ENCODE measurements at places on chromosomes 7 and 10. TPM values are rescaled to one million over a fixed set of nuclear protein-coding genes. Genes with fewer than 3 reads are reported as not detected.

C10orf105 gene
- 0.15 TPM for total RNA-seq

GRCh38 chr10:111081595-111081994, 4.8 kb downstream of the ADRA2A start:
- no peak for DNase-seq
- peaks cover 12% of the 10 kb centered on the region for H3K27me3 ChIP-seq
- H3K4me3 ChIP-seq = no peak overlapping the region
- H3K4me1 ChIP-seq = peaks cover 6% of the 10 kb centered on the region
- peaks cover 5% of the 10 kb centered on the region for H3K36me3 ChIP-seq

KAZALD1 gene
- 10.6 TPM for total RNA-seq

- peaks cover 25% of the 10 kb centered on the region for H3K27me3 ChIP-seq
- no peak overlapping the region for H3K4me3 ChIP-seq
- no peaks in the 10 kb centered on the region for H3K4me1 ChIP-seq
- H3K27ac ChIP-seq = no peak overlapping the region
These were observed 279.6 kb downstream of the PTPRN2 start for GRCh38 chr7:158308001-158308400.

PTF1A gene
- not detected for total RNA-seq

GRCh38 chr10:92354587-92354986, 63.6 kb downstream of the MARCHF5 start:
- no peaks in the 10 kb centered on the region for H3K27me3 ChIP-seq
- no peak overlapping the region for H3K27ac ChIP-seq
- H3K4me3 ChIP-seq = no peak overlapping the region
- no peak for DNase-seq
